ENCODE measurements at places on chromosomes 6 and 20.
A peak's percentile ranks its signal among the peaks of the same experiment; 100 is the strongest.

GRCh38 chr6:55886185-55886836 lies 10.9 kb upstream of the BMP5 start:
- no peak overlapping the region for H3K27ac ChIP-seq
- H3K36me3 ChIP-seq, result no peaks in the 10 kb centered on the region
- no peak overlapping the region for H3K4me3 ChIP-seq
- no peak for DNase-seq

- no peak overlapping the region for H3K27ac ChIP-seq
- no peak for DNase-seq
- H3K4me3 ChIP-seq, result no peak overlapping the region
- no peaks in the 10 kb centered on the region for H3K36me3 ChIP-seq
- peaks cover 21% of the 10 kb centered on the region for H3K4me1 ChIP-seq
Observed at GRCh38 chr6:2028457-2029038, 216.9 kb downstream of the GMDS start.

DNA sequence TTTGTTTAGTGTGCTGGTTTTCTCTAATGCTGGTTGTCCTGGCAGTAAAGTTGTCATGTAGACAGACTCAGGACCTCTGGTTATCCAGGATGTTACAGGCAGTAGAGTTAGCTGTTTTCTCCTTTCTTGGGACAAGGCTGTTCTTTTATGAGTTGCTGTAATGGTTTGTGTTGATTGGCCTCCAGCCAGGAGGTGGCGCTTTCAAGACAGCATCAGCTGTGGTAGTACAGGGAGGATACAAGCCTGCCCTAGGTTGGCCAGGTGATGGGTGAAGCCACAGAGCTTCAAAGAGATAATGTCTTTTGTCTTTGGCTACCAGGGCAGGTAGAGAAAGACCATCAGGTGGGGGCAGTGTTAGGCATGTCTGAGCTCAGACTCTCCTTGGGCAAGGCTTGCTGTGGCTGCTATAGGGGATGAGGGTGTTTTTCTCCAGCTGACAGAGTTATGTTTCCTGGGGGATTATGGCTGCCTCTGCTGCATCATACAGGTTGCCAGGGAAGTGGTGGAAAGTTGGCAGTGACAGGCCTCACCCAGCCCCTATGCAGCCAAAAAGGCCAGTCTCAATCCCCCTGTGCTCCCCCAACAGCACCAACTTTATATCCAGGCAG lies 127.2 kb upstream of the TAB2 start:
- H3K4me1 ChIP-seq, result peaks cover 24% of the 10 kb centered on the region
- H3K27me3 ChIP-seq, result no peaks in the 10 kb centered on the region
- no peak overlapping the region for H3K4me3 ChIP-seq
- H3K27ac ChIP-seq, result peak overlapping the region; percentile 25
- peaks cover 11% of the 10 kb centered on the region for H3K36me3 ChIP-seq
- DNase-seq, result peak; percentile 68

DNA sequence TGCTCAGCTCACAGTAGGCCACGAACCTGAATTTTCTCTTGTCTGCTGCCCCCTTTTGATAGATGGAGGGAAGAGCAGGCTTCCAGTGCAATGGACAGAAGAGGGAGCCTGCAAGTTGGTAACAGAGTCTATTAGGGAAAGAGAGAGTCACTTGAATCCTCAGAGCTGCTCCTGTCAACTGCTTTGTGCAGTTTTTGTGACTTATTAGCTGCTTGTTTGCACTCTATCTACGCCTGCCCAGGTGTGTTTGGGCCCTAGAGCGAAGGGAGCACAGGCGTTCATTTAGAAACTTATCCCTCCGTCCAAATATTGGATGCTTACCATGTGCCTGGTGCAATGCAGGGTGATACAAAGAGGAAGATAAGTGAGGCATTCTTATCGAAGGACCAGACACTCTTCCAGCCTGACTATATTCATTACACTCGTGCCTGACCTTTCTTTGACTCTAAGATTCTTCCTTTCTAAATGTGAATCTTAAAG lies 11.6 kb upstream of the SLC2A12 start:
- no peaks in the 10 kb centered on the region for H3K27me3 ChIP-seq
- H3K36me3 ChIP-seq, result no peaks in the 10 kb centered on the region
- no peak overlapping the region for H3K27ac ChIP-seq
- no peak overlapping the region for H3K4me3 ChIP-seq
- peak; percentile 41 for DNase-seq

DNA sequence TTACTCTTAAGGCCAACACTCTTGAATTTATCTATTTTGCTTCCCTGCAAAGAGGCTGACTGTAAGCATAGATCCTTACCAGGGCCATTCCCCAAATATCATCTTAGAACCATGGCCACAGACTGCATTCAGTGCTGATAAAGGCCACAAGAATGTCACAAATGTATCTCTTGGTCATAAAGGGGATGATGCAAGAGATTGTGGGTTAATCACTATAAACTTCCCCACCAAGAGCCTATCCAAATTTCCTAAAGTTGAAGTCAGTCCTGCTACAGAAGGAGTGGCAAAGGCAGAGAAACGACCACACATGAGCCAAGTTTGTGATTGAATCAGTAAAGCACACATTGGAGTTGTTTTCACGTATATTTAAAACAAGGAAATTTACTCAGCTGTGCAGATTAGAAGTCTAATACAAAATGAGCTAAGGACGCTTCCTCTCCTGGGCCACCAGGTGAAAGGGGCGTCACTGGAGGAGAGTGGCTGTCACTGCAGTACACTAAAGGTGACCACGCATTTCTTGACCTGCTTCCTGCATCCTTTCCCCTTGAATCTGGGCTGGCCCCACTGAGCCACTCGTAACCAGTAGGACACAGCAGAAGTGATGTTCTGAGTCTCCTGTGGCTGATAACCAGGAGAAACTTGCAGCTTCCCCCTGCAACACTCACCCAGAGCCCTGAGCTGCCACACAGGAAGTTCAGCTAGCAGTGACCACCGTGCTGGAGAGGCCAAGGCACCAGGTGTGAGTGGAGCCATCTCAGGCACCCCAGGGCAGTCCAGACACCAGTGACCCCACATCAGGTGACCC lies 181.9 kb downstream of the SYNDIG1 start:
- no peak for DNase-seq
- peaks cover 3% of the 10 kb centered on the region for H3K4me1 ChIP-seq
- no peaks in the 10 kb centered on the region for H3K36me3 ChIP-seq
- H3K27me3 ChIP-seq, result peaks cover 1% of the 10 kb centered on the region

DNA sequence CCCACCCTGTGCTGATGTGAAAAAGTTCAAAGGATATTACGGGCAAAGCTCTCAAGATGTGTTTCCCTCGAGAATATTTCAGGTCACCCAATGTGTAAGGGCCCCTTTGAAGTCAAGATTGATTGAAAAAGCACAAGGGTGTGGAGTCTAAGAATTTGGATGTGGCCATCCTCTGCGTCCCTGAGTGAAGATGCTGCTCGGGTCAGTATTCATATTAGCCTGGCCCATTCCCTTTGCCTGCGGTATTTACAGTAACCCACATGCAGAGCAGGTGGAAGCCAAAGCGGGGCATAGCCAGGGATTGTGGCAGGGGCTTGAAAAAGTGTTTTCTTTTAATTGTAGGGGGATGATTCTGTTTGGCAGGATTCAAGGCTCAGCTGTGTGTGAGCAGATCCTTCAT lies 211.0 kb downstream of the TSHZ2 start:
- no peak overlapping the region for H3K27ac ChIP-seq
- H3K4me1 ChIP-seq, result peaks cover 1% of the 10 kb centered on the region
- DNase-seq, result no peak
- H3K4me3 ChIP-seq, result no peak overlapping the region

GRCh38 chr6:163148451-163149278 lies 265.9 kb upstream of the QKI start:
- H3K27me3 ChIP-seq, result peaks cover 13% of the 10 kb centered on the region
- DNase-seq, result no peak
- no peak overlapping the region for H3K4me3 ChIP-seq
- no peaks in the 10 kb centered on the region for H3K36me3 ChIP-seq
- H3K4me1 ChIP-seq, result no peaks in the 10 kb centered on the region

DNA sequence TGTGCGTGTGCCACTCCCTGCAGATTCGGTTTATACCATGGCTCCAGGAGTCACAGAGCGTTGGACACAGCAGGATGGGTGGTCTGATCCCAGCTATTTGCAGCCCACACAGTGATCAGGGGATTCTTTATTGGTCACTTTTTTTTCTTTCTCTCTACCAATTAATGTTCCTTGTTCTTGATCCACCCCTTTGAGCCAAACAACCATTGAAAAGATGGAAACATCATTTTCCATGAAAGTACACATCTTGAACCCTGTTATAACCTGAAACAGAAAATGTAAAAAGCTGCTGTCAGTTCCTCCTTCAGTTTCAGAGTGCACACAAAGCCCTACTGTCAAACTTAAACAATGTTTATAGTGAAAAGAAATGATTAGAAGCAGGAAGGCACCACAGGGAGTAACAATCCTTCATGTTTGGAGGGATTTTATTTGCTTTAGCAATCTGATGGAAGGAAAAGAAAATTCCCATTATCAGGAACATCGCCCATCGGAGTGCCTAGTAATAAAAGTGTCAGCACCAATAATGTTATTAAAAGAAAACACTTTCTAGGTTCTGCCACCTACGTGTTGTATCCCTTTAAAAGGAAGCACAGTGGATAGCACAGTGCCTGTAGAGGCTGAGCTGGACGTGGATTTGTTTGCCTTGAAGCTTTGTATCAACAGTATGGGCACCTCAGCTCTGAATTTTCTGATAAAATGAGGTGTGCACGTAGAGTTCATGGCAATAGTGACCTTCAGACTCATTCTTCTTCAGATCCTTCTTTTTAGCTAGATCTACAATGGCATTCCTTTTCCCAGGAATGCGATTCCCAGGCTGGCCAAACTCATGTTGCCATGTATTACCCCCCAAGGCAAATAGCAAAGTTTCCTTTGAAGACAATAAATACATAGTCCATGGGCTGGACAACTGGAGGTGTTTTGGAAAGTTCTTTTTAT lies 16.1 kb upstream of the THBD start:
- H3K4me1 ChIP-seq, result no peaks in the 10 kb centered on the region
- no peaks in the 10 kb centered on the region for H3K36me3 ChIP-seq

- H3K27me3 ChIP-seq, result no peaks in the 10 kb centered on the region
- H3K4me3 ChIP-seq, result peak overlapping the region; percentile 89
- H3K27ac ChIP-seq, result peak overlapping the region; percentile 61
- peaks cover 25% of the 10 kb centered on the region for H3K4me1 ChIP-seq
- no peak for DNase-seq
Observed at GRCh38 chr6:166343150-166343487, 774 bp upstream of the SFT2D1 start.

DNA sequence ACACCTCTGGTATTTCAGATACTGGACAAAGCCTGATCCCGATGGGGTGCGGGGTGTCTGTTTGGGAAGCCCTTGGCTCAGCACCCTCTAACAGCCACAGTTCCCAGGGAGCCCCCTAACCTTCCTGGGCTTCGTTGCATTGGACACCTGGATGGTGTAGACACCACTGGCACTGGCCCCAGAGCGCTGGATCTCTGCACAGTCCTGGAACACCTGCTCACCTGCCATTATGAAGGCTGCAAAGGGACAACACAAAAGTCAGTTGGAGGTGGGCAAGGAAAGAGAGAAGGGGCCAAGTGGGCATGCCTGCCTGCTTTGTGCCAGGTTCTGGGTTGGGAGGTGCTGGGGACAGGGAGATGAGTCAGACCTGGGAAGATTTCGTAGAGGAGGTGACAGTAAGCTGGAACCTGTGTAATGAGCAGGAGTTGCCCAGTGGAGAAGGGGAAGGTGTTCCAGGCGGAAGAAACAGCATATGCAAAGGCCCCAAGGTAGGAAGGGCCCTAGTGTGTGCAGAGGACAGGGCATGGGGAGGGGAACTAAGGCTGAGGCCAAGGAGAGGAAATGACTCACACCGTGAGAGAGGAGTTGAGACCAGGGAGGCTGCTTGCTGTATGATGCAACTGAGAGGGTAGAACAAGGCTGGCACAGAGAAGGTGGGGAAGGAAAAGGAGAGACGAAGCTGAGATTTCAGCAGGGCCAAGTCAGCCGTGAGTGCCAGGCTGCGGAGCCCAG lies 34.9 kb downstream of the ANGPT4 start:
- peak overlapping the region; percentile 81 for H3K27ac ChIP-seq
- peaks cover 13% of the 10 kb centered on the region for H3K27me3 ChIP-seq
- peaks cover 20% of the 10 kb centered on the region for H3K4me1 ChIP-seq
- peak; percentile 36 for DNase-seq

DNA sequence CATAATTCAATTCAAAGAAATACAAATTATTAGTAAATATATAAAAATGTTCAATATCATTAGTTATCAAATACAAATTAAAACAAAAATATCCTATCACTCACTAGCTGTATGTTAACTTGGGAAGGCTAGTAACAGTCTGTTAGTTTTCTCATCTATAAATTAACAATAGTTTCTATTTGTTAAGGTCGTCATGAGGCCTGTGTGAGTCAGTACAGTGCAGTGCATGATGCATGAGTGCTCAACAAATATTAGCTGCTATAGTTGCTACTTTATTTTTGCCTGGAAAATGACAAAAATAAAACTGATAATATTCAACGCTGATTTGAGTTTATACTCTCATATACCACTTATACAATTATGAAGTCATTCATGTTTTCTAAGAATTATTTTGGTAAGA lies 401.6 kb upstream of the RUNX2 start:
- peaks cover 53% of the 10 kb centered on the region for H3K4me1 ChIP-seq
- H3K27ac ChIP-seq, result no peak overlapping the region
- peaks cover 3% of the 10 kb centered on the region for H3K36me3 ChIP-seq

DNA sequence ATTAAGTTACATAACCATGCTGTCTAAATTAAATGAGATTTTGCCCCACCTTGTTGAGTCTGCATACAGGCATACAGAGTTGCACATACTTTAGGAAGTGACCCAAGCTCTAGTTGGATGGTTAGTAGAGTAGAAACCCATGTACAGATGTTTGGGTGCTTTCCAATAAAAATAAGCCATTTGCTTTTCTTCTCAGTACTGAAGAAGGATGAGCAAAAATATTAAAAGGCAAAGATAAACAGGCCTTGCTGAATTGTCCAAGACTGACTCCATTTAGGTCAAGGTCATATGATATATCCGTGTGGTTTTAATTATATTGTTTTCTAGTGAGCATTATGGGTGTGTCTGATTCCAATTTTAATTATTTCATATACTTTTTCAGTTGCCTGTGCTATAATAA lies 589.4 kb downstream of the RFPL4B start:
- DNase-seq, result no peak
- H3K4me3 ChIP-seq, result no peak overlapping the region
- no peaks in the 10 kb centered on the region for H3K27me3 ChIP-seq
- no peak overlapping the region for H3K27ac ChIP-seq

DNA sequence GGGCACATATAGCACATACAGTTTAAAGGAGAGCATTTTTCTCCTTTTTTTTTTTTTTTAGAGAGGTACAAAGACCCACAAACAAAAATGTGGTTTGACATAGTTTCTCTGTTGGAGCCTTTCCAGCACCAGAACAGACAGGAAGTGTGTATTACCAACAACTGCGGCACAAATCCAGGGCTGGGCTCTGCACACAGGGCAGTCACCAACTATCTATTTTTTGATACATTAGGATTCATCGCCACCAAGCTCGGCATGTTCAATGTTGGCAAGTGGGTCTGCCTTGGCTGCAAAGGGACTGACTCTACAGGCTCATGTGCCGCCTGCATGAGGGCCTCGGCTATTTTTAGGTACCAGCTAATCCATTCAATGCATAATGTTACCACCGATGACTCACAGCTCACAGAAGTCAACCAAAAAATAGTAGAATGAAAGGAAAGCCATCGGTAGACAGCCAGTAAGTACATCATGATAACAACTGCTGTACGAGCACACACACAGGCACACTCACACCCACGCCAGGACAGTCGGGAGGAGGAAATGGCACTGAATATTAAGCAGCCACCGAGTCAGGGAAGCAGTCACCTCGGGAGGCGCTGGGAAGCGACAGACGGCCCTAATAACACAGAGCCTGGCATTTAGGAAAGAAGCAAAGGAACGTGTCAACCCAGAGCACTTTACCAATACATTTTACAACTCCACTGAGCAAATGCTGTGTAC lies 81.6 kb downstream of the GMPR start:
- peak overlapping the region; percentile 72 for H3K4me3 ChIP-seq
- no peaks in the 10 kb centered on the region for H3K27me3 ChIP-seq
- DNase-seq, result peak; percentile 60
- H3K36me3 ChIP-seq, result peaks cover 6% of the 10 kb centered on the region
- H3K27ac ChIP-seq, result peak overlapping the region; percentile 91
- H3K4me1 ChIP-seq, result peaks cover 82% of the 10 kb centered on the region
